ENCODE measurements at places on chromosomes 1 and 21.

GRCh38 chr1:193120604-193121166 is 1.1 kb upstream of the CDC73 start:
- DNase-seq: no peak

DNA sequence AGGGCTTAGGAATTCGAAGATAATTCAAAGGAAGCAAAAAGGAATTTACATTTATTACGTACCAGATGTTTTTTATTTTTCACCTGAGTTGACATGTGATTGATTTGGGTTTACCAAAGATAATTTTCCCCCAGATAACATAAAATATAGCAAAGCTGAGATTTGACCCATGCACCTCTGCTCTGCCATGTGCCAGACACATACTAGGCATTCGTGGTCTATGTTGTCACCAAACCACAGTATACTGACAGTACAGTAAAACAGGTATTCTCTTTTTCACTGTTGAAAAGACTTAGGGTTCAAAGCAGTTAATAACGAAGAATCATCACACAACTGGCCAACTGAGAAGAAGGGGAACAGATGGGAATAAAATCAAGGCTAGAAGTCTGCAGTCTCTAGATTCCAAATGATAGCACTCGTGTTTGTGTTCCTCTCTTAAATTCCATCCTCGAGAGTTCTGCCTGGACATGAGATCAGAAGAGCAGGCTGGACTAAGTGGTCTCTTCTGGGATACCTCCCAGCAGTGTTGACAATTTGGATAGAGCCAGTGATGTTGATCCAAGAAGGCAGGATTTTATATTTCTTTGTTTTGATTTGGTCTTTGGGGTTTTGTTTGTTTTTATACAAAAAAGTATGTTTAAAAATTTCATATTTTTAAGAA is 85.3 kb upstream of the RAVER2 start:
- DNase-seq: no peak

DNA sequence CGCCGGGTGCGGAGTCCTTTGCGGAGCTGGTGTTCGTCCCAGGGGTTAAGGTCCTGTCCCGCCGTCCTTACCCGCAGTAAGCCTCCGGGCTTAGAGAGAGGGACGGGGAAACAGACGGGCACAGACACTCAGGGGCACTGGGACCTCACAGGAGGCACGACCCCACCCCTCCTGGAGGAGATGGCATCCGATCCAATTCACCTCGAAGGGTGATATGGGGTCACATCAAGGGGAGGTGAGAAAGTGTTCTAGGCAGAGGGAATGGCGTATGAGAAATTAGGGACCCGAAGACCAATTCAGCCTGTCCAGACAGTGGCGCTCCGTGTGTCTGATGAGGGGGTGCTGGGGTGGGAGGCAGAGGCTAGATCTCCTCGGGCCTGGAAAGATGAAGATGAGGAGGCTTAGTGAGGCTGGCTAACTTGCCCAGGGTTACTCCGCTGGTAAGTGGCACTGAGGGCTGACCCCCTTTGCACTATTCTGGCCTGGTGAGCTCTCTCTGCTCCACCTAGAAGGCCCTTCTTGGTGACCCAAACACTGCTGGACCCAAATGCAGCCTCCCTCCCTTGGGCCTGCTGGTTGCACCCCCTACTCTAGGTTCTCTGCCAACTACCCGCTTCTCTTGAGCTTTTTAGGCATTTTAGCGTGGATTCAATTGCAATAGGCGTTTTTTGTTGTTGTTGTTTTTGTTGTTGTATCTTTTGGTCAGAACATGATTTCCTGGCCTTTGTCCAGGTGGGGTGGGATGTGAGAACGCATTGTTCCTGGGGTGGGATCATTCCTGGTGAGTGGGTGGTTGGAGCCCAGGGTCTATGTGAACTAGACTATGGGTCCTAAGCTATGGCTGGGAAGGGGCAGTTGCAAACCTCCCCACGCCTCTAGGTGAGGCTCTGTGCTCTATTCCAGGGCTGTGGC is 12.3 kb downstream of the BTBD19 start:
- no peak for DNase-seq

DNA sequence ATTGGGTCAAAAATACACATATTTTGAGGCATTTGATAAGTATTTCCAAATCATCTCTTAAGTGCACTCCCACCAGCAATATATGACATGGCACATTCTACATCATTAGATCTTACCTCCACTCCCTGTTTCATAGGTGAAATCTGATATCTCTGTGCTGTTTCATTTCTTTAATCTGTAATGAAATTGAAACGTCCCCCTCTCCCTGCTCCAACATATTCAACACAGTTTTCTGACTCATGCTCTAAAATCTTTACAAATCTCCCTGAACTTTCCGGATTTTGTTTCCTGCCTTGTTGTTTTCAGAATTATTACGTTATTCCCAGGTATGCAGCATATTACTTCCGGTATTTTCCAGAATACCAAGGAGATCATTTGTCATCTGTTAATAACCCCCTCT is 66.1 kb upstream of the AKT3 start:
- no peak for DNase-seq

GRCh38 chr1:222266223-222267196 is 281.4 kb downstream of the HHIPL2 start:
- no peak for DNase-seq

DNA sequence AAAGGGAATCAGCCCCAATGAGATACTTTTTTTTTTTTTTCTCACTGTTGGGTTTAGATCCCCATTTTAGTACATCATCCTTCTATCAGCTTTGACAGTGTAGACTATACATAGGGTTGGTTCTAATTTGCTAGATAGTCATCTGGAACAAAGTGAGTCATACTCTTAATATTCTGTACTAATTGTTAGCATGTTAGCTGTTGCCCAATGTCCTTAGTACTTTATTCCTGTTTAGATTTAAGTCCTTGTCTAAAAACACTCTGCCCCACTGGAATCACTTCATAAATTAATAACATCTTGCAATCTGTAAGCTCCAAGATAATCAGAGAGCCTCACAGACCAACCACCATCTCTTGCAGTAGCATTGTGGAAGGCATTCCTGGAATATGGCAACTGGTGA is 209.8 kb upstream of the KIAA0040 start:
- no peak for DNase-seq

GRCh38 chr1:10813799-10814198 is 17.4 kb upstream of the CASZ1 start:
- no peak for DNase-seq

- DNase-seq: no peak
These were observed 1.7 kb downstream of the SYT11 start for GRCh38 chr1:155860970-155861510.

- DNase-seq: no peak
These were observed 5.3 kb downstream of the SCMH1 start for GRCh38 chr1:41236781-41237180.

DNA sequence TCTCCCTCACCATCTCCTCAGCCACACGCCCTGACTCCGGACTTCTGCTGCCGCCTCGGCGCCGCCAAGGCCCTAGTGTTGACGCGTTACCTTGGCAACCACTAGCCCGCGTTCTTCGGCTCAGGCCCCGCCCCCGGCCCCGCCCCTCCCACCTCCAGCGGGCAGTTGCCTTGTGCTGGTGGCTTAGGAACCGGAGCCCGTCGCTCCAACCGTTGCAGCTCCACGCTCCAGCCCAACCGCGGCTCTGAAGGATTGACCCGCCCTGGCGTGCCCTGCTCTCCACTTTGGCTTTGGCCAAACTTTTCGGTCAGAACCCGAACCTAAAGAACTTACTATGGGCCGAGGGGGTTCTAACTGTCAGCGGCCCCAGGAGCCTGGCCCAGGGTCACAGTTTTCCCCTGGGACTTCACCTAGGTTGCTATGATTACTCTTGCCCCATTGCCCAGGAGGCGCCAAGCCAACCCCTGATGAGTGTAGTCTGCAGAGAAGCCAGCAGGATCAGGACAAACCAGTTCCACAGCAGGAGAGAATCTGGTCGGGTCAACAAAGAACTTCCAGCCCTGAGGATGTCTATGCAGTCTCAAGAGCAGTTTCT is at the start of gene CFAP45:
TSS of gene CFAP45 (minus strand) at position 80 of the 595 bp plus-strand sequence. CDS start at position 13, 67 bp downstream.
- DNase-seq: no peak

DNA sequence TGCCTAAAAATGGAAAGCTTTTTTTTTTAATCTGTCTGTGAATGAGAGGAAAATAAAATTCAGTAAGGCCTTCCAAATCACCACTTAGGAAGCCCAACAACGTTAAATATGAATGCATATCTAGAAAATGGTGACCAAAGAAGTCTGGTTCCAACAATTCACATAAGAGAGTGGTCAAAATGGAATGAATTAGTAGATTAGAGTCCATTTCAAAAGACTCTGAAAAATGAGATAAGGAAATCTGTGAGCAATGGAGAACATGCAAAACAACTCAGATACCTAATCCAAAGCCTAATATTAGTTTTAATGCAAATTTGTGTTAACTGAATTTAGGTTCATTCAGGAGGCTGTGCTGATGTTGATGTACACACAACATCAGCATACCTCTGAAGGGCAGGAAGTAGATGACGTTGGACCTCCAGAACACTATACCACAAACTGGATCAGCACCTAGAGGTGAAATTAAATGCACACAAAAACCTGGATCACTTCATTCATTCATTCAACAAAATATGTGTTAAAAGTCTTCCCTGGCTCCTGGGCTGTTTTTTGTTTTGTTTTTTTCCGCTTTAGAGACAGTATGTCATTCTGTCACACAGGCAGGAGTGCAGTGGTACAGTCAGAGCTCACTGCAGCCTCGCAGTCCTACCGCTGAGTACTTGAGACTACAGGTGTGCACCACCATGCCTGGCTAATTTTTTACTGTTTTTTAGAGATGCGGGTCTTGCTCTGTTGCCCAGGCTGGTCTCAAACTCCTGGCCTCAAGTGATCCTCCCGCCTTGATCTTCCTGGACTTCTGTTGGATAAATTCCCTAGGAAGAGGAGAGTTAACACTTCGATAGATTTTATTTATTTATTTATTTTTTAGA is 4.9 kb upstream of the BRWD1 start:
- DNase-seq: no peak

GRCh38 chr1:211231873-211232272 is 27.3 kb upstream of the RCOR3 start:
- DNase-seq: no peak

DNA sequence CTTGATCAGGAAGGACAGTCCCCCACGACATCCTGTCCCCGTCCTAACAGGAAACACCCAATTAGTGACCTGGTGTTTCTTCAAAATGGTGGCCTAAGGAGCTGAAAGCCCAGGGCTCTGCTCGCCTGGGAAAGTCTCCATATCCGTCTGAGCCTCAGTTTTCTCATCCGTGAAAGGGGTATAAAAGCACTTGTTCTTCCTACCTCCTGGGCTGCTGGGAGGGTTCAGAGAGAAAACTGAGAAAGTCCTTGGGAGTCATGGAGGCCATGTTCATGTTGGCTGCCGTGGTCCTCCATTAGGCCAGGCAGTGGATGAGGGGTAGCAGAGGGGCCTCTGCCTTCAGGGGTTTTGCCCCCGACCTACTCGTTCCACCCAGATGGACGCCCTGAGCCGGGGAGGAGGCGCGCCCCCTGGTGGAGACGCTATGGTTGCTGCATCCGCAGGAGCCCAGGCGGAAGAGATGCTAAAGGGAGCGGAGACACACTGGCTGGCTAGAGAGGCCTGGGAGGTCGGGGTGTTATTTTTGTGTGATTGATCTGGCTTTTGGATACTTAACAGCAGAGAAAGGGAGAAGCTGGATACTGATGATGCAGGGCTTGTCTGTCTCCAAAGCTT is 113.5 kb downstream of the PRDM2 start:
- peak; percentile 26 for DNase-seq

- DNase-seq: no peak
These were observed 80.8 kb downstream of the LRRC7 start for GRCh38 chr1:69648486-69648885.

DNA sequence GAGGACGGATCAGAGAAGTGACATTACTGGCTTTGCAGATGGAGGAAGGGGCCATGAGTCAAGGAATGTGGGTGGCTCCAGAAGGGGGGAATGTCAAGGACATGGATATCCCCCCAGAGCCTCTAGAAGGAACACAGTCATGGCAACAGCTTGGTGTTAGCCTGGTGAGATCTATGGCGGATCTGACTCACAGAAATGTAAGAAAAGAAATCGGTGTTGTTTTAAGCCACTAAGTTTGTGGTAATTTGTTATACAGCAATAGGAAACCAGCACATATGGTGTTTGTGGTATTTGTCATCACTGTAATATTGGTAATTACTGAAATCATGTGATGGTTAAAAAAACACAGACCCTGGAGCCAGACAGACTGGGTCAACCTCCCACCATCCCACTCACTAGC is 236.2 kb downstream of the SETD4 start:
- DNase-seq: no peak

DNA sequence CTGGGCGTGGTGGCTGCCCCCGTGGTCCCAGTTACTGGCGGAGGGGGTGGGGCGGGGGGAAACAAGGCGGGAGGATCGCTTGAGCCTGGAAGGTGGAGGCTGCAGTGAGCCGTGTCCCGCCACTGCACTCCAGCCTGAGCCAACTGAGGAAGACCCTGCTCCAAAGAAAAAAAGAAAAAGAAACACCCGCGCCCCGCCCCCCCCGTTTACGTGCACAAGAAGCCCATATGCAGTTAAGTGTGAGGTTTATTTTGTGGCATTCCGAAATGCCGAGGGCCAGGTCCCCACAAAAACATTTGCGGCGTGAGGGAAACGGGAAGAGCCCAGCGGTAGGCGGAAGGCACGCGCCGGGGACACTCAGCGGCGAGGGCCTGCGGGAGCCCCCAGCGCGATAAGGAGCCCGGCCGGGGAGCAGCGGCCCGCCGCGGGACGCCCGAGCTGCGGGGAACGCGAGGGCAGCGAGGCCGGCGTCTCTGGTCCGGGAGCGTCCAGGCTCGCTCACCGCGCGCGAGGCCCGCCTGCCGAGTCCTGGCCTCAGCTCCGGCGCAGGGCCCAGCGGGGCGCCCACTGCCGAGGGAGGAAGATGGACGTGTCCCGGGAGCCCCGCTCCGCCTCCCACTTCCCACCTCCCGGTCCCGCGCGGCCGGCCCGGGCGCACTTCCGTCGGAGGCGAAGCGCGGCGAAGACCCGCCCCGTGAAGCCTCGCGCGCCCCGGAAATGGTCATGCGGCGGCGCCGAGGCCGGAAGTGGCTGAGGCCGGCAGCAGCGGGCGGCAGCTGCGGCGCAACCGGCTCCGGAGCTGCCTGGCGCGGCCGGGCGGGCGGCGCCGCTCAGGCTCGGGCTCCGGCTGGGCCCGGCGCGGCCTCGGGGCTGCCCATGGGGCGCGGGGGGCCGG is at the start of gene TRAPPC10:
TSS of gene TRAPPC10 (plus strand) at position 731 of the 895 bp plus-strand sequence. CDS start 185 bp downstream, outside the sequence.
- peak; percentile 55 for DNase-seq

Data from activated CD4-positive, CD25-positive, alpha-beta regulatory T cell treated with anti-CD3 and anti-CD28 coated beads, Interleukin-2, amount 50 U/mL, for 16 hours (primary cell).